Sigmoid colon (tissue), 7 donors: ENCODE measurements at places on chromosomes 2 and 18.
A peak's percentile ranks its signal among the peaks of the same experiment; 100 is the strongest.

DNA sequence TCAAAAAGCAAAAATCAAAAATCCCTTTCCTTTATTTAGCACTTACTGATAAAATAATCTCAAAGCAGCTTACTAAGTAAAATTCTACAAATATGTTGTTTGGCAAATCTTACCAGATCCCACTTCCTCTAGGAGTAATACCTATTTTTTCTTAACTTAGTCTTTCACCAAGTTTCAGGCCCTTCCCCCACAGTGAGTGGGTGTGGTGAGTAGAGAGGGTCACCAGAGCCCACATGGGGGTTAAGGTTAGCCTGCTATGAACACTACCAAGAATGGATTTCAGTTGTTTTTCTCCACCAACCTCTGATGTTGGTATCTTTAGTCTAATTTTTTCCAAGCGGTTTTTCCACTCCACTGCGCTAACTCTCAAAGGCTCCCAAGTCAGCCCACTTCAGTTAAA is 23.2 kb downstream of the PIAS2 start:
- no peak for DNase-seq
- peaks cover 17% of the 10 kb centered on the region for H3K36me3 ChIP-seq
- no peaks in the 10 kb centered on the region for H3K27me3 ChIP-seq
- H3K27ac ChIP-seq, result no peak overlapping the region
- H3K4me3 ChIP-seq, result no peak overlapping the region
- no peaks in the 10 kb centered on the region for H3K4me1 ChIP-seq

DNA sequence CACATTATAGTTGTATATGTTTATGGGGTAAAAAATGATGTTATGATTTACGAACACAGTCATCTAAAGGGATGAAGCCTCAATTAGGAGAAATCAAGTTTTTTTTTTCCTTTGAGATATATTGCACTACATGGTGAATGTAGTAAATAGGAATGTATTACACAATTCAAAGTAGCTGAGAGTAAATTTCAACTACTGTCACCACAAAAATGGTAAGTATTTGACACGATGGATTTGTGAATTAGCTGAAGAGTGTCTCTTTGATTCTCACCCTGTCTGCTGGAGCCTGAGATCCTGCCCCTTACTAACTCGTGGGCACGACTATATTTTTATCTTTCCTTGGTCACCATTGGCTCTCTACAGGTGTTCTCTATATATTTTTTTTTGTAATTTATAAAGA is 540.4 kb upstream of the DSEL start:
- no peak for DNase-seq
- no peaks in the 10 kb centered on the region for H3K27me3 ChIP-seq
- no peak overlapping the region for H3K27ac ChIP-seq
- H3K4me1 ChIP-seq, result no peaks in the 10 kb centered on the region
- no peaks in the 10 kb centered on the region for H3K36me3 ChIP-seq

DNA sequence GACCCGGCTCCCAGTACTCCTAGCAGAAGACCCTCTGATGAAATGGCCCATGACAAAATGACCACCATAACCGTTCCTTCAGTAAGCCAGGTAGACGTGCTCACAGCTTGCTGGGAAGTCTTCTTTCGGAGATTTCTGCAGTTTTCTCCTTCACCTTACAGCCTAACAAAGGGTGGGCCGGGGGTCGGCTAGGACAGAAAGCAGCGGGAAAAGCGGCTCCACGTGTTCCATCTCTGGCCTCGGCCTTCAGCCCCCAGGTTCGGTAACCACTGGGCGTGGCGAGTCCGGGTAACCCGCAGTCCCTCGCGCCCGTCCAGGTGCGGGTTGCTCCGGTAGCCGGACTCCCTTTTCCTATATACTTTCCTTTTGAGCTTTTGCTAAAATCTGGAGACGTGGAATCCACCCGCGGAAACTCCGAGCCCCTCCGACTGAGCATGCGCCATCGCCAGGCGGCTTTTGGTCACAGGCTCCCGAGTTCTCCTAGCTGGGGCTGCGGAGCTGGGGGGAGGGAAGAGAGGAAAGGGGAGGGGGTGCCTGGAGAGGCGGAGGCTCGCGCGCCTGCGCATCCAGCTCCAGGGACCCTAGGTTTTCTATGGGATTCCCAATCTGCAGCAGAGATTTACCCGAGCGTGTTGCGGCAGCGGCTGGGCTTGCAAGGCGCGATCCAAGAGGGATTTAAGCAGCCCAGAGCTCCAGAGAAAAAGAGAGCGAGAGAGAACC is at the start of gene VSNL1:
VSNL1 (plus strand) TSS at position 604 of the 720 bp plus-strand sequence. CDS start 51,379 bp downstream, outside the sequence.
- H3K27ac ChIP-seq, result peak within 1 kb of the TSS; percentile 71
- peaks cover 33% of the 10 kb centered on the region for H3K4me1 ChIP-seq
- peak; percentile 84 for DNase-seq
- H3K27me3 ChIP-seq, result peaks cover 26% of the 10 kb centered on the region

DNA sequence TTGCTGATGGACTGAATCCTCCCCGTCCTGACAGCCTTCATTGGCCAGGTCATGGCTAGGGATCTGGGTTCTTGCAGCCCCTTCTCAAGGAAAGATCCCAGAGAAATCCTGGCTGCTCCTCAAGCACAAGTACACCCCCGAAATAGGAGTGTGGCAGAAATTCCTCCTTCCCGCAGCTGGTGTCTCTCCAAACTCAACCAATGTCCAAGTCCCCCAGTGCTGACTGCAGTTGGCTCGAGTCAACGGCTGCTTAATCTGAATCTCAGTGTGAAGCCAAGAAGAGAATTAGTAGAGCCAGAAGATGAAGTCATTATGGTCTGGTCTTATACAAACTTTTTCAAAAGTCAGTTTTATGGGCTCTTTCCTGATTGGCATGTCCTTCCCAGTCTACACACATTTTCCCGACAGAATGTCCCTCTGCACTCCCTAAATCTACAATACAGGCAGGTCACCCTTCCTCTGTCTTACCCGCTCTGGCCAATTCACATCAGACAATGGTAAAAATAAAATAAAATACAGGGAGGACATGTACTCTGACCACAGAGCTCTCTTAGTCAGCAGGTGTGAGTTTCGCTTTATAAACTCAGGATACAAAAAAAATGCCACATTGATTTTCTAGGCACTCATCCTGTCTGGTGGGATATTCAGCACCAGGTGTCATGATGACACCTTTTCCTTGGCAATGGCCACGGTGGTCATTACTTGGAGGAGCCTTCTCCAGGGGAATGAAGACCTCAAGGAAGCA is 76.9 kb upstream of the PAPOLG start:
- H3K4me1 ChIP-seq, result no peaks in the 10 kb centered on the region
- no peak overlapping the region for H3K27ac ChIP-seq
- no peaks in the 10 kb centered on the region for H3K27me3 ChIP-seq
- no peak overlapping the region for H3K4me3 ChIP-seq
- no peaks in the 10 kb centered on the region for H3K36me3 ChIP-seq

DNA sequence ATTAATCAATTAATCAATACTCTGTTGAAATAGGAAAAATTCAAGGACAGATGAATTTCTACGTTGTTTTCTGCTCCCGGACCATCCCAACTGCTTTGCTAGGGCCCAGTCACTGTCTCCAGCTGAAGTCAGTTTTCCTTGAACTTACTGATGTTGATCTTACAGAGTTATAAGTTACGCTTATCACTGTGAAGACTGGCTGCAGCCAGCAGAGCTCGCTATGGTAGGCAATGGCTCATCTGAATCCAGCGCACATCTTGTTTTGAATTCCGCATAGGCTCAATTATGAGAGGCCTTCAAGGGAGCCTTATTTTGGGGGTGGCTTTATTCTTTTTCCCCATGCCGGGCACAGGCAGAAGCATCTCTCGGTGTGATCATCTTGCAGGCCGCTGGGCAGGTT is 2.7 kb downstream of the MC2R start:
- no peak overlapping the region for H3K27ac ChIP-seq
- no peaks in the 10 kb centered on the region for H3K4me1 ChIP-seq
- no peak for DNase-seq
- H3K27me3 ChIP-seq, result no peaks in the 10 kb centered on the region
- H3K36me3 ChIP-seq, result no peaks in the 10 kb centered on the region

DNA sequence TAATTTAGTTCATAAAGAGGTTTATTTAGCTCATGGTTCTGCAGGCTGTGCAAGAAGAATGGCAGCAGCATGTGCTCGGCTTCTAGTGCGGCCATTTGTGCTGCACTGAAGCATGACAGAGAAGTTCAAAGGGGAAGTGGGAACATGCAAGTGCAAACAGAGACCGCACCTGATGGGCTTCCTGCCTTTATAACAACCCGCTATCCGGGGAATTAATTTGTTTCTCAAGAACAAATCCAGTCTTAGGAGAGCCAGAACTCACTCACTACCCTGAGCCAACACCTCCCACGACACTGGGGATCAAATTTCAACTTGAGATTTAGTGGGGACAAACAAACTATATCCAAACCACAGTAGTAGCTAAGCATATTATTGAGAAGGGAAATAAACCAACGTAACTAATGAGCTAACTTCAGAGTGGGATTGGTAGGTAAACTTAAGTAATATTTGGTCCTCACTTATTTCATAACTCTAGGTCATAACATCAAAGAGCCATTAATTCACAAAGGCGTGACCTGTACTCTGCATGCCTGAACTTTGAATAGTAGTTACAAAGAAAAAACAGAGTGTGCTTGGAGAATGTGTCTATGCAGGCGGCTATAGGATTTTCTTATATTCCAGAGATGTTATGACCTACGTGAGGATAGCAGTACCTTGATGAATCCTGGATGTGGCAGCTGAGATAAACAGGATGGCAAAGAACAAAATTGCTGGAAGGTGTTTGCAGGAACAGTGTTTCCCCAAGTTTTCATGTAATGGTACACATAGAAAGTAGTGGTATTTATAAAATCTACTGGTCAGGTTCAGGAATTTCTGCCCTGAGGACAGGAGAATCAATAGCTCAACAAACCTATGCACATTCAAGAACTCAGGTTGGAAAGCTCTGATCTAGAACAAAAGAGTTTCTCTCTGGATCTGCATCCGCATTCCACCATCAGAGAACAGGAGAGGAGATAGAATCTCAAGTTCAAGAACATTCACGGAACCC is 845.9 kb upstream of the ID2 start:
- no peaks in the 10 kb centered on the region for H3K36me3 ChIP-seq
- no peak overlapping the region for H3K4me3 ChIP-seq
- no peaks in the 10 kb centered on the region for H3K27me3 ChIP-seq
- no peak for DNase-seq
- H3K27ac ChIP-seq, result no peak overlapping the region
- H3K4me1 ChIP-seq, result peaks cover 24% of the 10 kb centered on the region

- H3K4me3 ChIP-seq, result no peak overlapping the region
- no peak for DNase-seq
- no peak overlapping the region for H3K27ac ChIP-seq
Measured at GRCh38 chr2:74333175-74333574, 10.0 kb downstream of the SLC4A5 start.

DNA sequence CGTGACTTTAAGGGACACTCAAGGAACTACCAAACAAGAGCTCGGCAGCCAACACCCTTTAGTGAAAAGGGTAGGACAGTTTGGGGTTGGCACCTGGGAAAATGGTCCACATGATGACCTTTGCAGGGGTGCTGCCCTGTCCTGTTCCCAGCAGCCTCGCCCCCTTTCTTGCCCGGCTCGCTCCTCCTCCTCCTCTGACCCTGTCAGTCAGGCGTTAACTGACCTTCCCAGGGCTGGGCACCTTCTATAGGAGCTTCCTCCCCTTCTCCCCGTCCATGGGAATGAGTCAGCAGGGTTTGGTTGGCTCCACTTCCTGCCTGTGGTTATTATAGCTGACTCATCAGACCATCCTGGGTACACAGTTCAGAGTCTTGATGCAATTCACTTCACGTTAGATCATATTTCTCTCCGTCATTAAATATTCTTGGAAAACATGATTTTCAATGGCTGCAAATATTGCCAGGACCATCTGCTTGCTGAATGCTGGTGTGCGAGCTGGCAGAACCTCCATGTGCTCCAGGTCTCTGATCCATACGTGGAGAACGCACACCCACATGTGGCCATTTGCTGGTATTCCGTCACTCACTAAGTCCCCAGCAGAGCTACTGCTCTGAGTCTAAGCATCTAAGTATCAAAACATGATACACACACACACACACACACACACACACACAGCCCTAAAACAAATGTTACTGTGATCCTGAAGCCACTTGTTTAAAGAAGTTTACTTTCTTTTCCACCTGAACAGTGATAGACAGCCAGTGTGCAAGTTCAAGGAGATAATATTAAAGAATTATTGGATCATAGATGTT is 185.0 kb downstream of the ANAPC1 start:
- peak overlapping the region; percentile 8 for H3K27ac ChIP-seq
- no peak overlapping the region for H3K4me3 ChIP-seq
- DNase-seq, result peak; percentile 72
- H3K36me3 ChIP-seq, result no peaks in the 10 kb centered on the region
- H3K4me1 ChIP-seq, result peaks cover 5% of the 10 kb centered on the region
- no peaks in the 10 kb centered on the region for H3K27me3 ChIP-seq
